ENCODE measurements at places on chromosomes 12 and 14.

GRCh38 chr12:124374147-124374546, 79.3 kb downstream of the RFLNA start:
- no peak for DNase-seq

DNA sequence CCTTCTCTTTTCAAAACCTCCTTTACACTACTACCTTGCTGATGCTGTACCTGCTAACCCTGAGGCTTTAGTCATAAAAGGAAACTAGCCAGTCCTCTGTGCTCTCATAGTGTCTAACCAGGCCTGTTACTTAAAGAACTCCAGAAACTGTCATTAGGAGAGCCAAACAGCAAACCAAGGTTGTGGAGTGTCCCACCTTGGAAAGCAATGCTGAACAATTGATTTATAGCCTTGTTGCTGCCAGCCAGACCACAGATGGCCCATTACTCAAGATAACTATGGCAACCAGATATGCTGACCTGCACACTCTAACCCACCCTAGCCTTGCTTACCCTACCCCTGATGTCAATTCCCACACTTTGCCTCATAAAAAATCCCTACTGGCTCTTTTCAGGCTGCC, 26.5 kb upstream of the BCAT1 start:
- no peak for DNase-seq

- no peak for DNase-seq
Measured at GRCh38 chr14:100134586-100134985, 24.9 kb downstream of the DEGS2 start.

- DNase-seq, result no peak
Measured at GRCh38 chr12:45350861-45351260, 135.0 kb downstream of the ANO6 start.

DNA sequence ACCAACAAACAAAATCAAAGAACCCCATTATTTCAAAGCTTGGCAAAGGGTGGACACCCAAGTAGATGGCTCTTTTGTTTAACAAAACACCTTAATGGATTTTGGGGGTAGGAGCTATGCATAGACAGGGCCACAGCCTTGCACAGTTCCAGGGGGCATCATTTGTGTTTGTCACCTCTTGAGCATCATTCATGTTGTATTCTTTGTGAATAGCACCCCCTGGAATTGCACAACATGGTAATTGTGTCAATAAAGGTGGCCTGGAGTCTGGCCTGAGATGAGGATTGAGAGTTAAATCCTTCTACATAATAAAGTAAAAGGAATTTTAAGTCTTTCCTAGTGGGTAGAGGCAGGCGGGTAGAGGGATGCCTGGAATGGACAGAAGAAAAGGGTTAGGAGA, 3.3 kb upstream of the FRS2 start:
- DNase-seq, result no peak

Data from fibroblast of skin of left biceps (primary cell).